Activated CD4-positive, CD25-positive, alpha-beta regulatory T cell treated with anti-CD3 and anti-CD28 coated beads, Interleukin-2, amount 50 U/mL, for 72 hours (primary cell): ENCODE measurements at places on chromosomes 7 and 10.
A peak's percentile ranks its signal among the peaks of the same experiment; 100 is the strongest.

DNA sequence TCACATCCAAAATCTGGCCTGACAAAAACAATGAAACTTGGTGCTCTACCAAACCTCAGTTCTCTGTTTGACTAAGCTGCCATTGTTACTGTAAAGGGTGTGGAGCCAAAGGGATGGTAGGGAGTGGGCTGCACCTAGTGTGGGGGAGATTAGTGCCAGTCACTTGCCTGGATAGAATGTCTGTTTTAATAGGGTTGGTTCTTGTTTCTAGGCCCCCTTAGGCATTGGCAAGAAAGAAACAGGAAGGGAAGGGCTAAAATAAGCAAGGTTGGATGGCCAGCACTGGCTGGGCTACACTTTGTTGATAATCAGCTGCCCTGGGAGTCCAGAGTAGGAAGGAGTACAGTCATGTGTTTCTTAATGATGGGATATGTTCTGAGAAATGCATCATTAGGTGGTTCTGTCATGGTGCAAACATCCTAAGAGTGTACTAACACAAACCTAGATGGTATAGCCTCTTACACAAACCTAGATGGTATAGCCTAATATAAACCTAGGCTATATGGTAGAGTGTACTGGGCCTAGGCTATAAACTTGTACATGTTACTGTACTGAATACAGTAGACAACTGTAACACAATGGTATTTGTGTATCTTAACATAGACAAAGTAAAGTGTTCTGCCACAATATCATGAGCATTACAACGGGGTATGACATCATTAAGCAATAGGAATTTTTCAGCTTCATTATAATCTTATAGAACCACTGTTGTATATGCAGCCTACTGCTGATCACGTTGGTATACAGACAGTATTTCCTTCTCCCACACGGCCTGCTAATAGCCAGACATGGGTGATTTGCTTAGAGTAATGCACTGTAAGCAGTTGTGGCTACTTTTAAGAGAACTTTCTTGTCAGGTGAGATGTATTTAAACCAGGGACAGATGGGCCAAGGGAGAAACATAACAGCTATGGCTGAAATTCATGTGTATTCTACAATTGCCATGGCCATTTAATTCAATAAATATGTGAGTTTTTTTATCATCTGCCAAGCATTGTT is 15.4 kb downstream of the BBIP1 start:
- no peak for DNase-seq

DNA sequence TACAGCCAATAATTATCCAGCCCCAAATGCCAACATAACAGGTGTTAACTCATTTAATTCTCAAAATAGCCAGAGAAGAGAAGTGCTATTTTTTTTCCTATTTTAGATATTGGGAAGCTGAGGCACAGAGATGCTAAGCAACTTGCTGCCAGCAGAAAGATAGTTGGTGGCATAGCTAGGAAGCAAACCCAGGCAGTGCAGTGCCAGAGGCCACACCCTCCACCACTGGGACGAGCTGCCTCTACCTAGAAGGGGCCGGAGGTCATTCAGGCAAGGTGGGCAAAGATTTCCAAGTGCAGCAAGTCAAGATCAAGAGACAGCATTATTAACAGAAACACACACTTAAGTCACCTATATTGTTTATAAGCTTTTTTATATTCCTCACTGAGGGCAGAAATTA is 654.1 kb downstream of the INHBA start:
- DNase-seq = no peak

DNA sequence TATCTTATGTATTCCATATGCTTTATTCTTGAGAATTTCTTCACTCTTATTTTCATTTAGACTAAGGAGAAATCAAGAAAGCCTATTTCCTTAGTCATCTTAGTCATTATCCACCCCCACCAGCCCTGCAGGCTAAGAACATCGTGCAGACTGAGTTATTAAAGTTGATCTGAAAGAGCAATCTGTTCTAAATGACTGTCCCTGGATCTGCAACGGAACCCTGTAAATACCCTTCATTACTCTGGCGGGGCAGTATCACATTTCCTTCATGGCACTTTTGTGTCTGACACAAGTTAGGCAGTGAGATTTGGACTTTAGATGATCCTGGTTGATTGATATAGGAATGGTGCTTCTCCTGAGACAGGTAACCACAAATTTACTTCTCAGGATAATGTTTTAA is 3.5 kb upstream of the MYPN start:
- DNase-seq = no peak

GRCh38 chr10:70575874-70576802 is 26.4 kb downstream of the PRF1 start:
- no peak for DNase-seq

DNA sequence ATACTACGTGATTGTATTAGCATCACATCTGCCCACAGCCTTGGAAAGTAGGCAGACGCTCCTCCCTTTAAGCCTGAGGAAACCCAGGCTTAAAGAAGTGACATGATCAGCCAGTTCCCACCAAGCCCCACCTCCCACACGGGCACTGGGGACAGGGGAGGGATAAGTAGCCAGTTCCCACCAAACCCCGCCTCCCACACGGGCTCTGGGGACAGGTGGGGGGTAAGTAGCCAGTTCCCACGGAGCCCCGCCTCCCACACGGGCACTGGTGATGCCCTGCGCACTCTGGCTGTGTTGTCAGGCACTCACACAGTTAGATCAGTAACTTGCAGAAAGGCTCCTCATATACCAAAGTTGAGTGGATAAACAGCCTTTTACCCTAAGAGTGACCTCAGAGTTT is 606.8 kb downstream of the PTPRN2 start:
- DNase-seq = no peak

- DNase-seq = no peak
Measured at GRCh38 chr7:934469-935163, 19.9 kb downstream of the ADAP1 start.

DNA sequence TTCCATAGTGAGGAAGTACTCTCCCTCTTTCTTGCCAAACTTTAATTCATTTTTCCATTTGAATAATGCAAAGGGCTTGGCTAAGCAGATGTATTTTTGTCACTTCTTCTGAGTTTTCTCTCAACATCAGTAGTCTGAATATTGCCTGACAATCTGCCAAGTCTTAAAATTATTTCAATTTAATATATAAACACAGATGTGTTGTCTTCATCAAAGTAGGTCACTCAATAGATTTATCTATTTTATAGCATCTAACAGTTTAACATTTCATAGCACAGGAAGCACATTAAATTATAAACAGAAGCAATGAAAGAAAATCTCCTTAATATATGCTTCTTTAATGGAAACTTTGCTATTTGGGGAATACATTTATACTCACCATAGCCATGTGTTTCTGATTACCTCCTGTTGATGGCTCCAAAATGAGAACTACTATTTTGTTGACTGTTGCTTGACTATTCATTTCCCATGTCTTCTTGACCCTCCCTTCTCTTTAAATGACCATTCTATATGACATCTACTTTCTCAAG is 4.5 kb downstream of the CPED1 start:
- no peak for DNase-seq

GRCh38 chr7:67636348-67637022 is 639.9 kb downstream of the TYW1 start:
- DNase-seq = no peak

GRCh38 chr7:136585954-136586670 is 282.3 kb upstream of the CHRM2 start:
- DNase-seq = no peak

GRCh38 chr7:32761451-32762205 is 129.9 kb downstream of the KBTBD2 start:
- DNase-seq = no peak

- DNase-seq = no peak
Measured at GRCh38 chr7:154905146-154905545, 97.8 kb downstream of the PAXIP1 start.

DNA sequence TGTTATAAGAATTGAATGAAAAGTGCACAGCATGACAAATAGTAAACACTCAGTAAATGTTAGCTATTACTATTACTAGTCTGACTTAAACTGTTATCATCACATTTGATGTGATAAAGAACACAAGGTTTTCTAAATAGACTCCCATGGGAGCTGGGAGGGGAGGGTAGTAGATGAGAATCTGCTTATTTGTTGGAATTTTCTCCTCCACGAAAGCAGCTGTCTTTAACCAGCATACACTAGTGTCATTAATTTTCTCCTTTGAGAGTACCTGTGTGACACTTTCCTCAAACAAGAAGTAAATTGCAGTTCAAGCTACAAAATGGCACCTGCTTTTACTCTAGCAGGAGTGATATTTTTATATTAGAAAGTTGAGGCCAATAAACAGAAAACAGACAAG is 200.1 kb downstream of the SKAP2 start:
- DNase-seq = no peak

- DNase-seq = no peak
Measured at GRCh38 chr7:116432527-116432916, 67.0 kb upstream of the CAV2 start.

- DNase-seq = no peak
Measured at GRCh38 chr10:27529010-27529783, 25.1 kb downstream of the RAB18 start.

GRCh38 chr7:2757361-2757903 is 69.4 kb downstream of the AMZ1 start:
- no peak for DNase-seq

GRCh38 chr10:132374612-132375011 is 22.4 kb upstream of the PWWP2B start:
- peak; percentile 19 for DNase-seq

GRCh38 chr10:121683816-121684215 is 85.6 kb upstream of the FGFR2 start:
- no peak for DNase-seq

- no peak for DNase-seq
Measured at GRCh38 chr7:99897322-99898022, 20.6 kb upstream of the OR2AE1 start.

DNA sequence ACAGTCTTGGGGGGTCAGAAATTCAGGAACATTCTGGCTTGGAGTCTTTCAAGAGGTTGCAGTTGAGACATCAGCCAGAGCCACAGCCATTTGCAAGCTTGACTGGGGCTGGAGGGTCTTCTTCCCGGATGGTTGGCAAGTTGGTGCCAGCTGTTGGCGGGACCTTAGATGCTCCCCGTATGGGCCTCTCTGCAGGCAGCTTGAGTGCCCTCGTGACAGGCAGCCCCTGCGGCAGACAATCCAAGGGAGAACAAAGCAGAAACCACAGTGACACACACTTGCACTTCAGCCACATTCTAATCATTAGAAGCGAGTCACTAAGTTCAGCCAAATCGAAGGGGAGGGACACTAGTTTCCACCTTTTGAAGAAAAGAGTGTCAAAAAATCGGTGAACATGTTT is 59.4 kb upstream of the MXI1 start:
- DNase-seq = no peak

DNA sequence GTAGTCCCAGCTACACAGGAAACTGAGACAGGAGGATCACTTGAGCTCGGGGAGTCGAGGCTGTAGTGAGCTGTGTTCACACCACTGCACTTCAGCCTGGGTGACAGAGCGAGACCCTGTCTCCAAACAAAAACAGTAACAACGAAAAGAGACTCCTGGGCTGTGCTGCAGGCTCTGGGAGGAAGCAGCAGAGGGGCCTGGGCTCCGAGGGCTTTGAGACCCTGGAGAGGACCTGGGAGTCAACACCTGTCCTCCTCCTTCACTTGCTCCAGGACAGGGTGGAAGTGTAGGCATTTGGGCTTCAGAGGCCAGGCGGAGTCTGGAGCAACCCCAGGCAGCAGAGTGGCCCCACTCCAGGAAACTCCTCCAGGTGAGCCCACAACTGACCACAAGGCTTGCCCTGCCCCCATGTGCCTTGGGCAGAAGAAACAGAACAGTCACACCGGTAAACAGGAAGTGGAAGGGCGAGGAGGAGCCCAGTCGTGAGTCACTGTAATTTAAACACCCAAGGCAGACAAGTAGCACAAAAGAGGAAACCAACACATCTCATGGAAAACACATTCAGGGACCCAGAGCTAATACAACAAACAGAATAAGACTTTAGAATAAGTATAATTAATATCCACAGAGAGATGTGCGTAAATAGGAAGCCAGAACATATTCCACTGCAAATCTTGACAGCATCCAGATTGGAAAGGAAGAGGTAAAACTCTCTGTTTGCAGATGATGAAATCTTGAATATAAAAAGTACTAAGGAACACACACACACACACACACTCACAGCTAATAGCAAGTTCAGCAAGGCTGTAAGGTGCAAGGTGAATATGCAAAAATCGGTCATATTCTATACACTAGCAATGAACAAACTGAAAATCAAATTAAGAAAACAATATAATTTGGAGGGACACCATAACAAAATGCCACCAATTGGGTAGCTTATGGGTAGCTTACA is 20.5 kb upstream of the RASGEF1A start:
- peak; percentile 58 for DNase-seq

DNA sequence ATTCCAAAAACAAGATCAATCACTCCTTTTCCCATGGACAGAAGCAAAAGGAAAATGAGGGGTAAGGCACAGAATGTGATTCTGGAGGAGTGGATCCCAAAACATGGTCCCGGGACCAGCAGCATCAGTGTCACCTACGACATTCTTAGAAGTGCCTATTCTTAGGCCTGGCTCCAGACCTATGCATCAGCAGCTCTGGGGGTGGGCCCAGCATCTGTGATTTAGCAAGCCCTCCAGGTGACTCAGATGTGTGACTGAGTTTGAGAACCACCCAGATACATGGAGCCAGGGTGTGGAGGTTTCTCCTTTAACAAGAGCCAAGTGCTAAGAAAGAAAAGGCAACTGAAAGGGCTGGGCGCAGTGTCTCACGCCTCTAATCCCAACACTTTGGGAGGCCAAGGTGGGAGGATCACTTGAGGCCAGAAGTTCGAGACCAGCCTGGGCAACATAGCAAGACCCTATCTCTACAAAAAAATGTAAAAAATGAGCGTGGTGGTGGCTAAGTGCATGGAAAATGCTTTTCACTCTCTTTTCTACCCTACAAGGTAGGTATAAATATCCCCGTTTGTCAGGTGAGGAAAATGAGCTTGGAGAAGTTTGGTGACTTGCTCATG is 17.1 kb upstream of the ARPC1A start:
- no peak for DNase-seq

- DNase-seq = no peak
Measured at GRCh38 chr10:6643962-6644361, 63.9 kb upstream of the PRKCQ start.

DNA sequence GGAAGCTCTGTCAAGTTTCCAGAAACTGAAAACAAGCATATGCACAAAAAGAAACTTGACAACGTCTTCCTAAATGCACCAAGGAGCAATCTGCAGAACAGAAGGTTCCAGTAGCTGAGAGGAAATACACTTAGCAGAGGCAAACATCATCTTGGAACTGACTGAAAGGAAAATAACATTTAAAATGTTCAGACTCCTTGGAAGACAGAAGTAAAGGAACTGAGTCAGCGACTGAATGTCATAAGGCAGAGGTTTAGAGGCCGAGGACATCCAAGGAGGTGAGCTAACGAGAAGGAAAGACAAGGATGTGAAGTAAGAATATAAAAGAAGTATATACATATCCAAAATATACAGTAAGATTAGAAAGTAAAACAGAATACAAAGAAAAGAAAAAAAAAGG is 24.1 kb downstream of the SEMA3D start:
- DNase-seq = no peak

GRCh38 chr10:42864575-42864974 is 82.0 kb downstream of the BMS1 start:
- no peak for DNase-seq

DNA sequence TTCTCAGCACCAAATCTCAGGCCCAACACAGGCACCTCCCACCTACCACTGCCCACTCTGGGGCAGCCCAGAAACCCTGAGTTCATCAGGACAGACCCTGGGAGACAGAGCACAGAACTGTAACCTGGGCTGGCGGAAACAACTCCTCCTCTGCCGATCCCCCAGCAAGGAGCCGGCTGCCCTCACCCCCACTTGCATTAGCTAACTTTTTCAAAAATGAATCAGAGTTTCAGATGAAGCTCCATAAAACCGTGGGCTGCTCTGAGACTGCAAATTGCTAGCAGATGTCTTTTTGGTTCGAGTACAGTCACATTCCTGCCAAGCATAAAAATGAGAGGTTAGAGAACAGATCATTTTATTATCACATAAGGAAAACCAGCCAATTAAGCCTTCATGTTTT is 93.4 kb upstream of the PARD3 start:
- no peak for DNase-seq
